Heart left ventricle (tissue), 16 donors: ENCODE measurements at places on chromosomes 3 and 15. TPM values are rescaled to one million over a fixed set of nuclear protein-coding genes. Genes with fewer than 3 reads are reported as not detected.

- no peaks in the 10 kb centered on the region for H3K27me3 ChIP-seq
- no peak for DNase-seq
- no peak overlapping the region for H3K27ac ChIP-seq
- no peaks in the 10 kb centered on the region for H3K36me3 ChIP-seq
Observed at GRCh38 chr3:86938416-86939105, 52.4 kb downstream of the VGLL3 start.

DNA sequence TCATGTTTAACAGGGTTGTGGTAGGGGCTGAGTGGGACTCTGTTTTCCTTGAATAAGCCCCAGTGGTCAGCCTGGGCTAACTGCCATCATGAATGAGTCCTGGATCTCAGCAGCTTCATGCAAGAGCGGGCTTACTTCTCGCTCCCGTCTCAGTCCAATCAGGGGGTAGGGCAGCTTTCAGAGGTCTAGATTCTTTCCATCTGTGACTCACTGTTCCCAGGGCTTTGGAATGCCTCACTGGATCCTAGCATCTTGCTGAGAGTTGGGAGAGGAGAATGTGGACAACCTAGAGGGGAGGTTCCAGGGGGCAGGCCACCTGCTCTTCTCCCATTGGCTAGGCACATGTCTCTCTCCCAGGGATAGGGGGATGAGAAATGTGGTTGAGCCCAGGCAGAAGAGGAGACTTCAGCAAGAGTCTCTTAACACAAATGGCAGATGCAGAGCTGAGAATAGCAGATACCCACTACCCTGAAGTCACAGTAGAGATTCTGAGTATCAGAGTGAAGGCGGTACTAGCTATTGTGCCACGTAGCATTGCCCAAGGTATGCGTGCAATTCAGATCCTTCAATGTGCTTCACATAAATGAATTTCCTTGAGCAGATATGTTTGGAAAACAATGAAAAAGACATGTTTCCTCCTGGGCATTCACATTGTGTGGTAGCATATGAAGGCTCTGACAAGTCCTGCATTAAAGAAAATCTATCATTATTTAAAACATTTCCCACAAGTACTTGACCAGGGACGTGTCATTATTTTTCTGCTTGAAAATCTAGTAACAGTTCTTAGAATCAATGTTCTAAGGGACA lies 257.7 kb upstream of the PROK2 start:
- H3K4me3 ChIP-seq = no peak overlapping the region
- no peaks in the 10 kb centered on the region for H3K36me3 ChIP-seq
- H3K27ac ChIP-seq = no peak overlapping the region

DNA sequence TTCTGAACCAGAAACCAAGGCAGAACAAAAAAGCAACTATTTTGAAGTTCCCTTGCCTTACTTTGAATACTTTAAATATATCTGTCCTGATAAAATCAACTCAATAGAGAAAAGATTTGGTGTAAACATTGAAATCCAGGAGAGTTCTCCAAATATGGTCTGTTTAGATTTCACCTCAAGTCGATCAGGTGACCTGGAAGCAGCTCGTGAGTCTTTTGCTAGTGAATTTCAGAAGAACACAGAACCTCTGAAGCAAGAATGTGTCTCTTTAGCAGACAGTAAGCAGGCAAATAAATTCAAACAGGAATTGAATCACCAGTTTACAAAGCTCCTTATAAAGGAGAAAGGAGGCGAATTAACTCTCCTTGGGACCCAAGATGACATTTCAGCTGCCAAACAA lies 4.6 kb downstream of the DTX3L start:
- no peaks in the 10 kb centered on the region for H3K4me1 ChIP-seq
- no peak overlapping the region for H3K27ac ChIP-seq
- DNase-seq = no peak
- H3K4me3 ChIP-seq = no peak overlapping the region

GRCh38 chr3:72903004-72903403 lies 15.2 kb downstream of the GXYLT2 start:
- H3K4me1 ChIP-seq = peaks cover 4% of the 10 kb centered on the region
- no peak for DNase-seq
- H3K4me3 ChIP-seq = no peak overlapping the region
- no peaks in the 10 kb centered on the region for H3K27me3 ChIP-seq

DNA sequence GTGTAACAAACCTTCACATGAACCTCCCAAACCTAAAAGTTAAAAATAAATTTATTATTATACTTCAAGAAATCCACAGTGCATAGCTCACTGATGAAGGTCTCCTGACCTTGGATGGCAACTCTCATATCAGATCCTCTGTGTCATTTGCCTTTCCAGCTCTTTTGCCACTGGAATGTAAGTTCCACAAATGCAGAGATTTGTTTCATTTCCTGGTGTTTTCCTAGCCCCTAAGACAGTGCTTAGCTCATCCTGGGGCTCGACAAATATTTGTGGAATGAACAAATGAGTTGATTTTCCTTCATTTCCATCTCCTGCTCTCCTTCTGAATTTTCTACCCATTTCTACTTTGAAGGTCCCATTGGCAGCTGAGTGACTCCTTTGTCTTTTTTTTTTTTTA lies 56.0 kb downstream of the FRMD4B start:
- no peak for DNase-seq
- H3K4me1 ChIP-seq = peaks cover 15% of the 10 kb centered on the region
- no peak overlapping the region for H3K4me3 ChIP-seq
- H3K27ac ChIP-seq = peak overlapping the region; percentile 74

TRPM1 gene
- not detected for total RNA-seq

TRA2B gene
- total RNA-seq = 40.7 TPM
